ENCODE measurements at places on chromosomes 2 and 18.

- no peak for DNase-seq
Measured at GRCh38 chr2:55012672-55013484, 37.4 kb downstream of the RTN4 start.

DNA sequence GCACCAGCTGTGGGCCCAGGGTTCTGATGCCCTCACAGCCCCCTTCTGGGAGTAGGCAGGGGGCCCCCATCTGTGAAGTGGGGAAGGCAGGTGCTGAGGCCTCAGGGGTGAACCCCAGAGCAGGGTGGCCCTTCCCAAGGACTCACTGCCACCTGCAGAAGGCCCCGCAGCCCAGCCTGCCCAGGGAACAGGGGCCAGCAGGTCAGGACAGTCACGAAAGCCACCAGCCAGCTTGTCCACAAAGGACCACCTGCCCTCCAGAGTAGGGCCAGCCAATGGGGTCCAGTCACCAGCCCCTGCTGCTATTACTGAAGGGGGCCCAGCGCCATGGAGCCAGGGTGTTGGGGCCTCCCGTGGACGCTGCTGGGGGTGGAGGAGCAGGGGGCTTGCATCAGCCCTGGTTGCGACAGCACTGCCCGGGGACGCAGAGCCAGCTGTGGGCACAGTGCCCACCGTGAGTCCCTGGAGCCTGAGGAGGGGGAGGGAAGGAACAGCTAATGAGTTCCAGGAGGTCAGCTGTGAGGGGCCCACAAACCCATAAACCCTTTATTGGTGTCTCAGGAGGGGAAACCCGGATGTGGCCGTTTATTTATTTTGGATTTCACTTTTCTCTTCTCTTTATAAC lies 11.5 kb upstream of the SNED1 start:
- no peak for DNase-seq

- no peak for DNase-seq
Measured at GRCh38 chr18:40415176-40415791, 1539.8 kb upstream of the PIK3C3 start.

DNA sequence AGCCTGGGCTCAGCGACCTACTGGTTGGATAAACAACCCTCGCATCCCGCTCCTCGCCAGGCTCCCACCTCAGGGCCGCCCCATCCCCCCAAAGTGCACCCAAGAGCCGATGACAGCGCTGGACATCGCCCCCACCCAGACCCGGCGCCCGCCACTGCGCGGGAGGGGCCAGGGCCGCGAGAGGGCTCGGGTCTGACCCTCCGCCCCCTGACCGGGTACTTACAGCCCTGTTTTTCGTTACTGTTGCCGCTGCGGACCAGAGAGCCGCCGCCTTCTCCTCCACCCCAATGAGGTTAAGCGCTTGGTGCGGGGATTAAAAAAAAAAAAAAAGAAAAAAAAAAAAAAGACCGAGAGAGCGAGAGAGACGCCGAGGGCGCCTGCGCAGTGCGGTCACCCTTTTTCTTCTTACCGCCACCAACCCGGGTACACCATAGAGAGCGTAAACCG lies at the start of gene CLASP1:
Gene CLASP1, minus strand, starts transcription at position 314 of the 447 bp plus-strand sequence. CDS start 43,567 bp downstream, outside the sequence.
- DNase-seq: no peak

GRCh38 chr2:217650716-217651360 lies 352.0 kb downstream of the TNS1 start:
- peak; percentile 52 for DNase-seq

DNA sequence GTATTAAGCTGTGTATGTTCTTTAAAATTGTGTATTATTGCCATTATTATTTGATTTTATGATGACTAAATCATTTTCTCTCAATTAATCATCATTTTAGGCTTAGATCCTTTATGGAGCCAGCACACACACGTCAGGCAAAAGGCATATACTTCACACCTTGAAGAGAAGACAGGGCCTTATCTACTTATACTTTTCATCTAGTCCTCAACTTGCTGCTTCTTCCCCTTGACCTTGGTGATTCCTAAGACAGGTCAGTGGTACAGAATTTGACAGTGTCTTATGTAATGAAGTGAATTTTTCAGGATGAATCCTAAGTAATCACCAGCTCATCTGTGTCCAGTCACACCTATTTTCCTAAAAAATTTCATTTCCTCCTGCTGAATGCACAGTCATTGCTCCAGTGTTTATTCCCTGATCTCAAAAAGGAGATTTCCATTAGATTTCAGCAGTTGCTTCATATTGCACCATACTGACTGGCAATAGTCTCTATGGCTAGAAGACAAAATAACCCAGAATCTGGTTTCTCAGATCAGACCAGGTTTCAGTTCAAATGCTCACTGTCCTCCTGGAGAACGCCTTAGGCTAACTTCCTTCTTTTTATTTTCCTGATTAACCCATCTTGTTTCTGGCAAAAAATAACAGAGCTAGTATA lies 235.7 kb downstream of the PTH2R start:
- no peak for DNase-seq

- no peak for DNase-seq
Measured at GRCh38 chr2:224576088-224576715, 9.0 kb downstream of the CUL3 start.

DNA sequence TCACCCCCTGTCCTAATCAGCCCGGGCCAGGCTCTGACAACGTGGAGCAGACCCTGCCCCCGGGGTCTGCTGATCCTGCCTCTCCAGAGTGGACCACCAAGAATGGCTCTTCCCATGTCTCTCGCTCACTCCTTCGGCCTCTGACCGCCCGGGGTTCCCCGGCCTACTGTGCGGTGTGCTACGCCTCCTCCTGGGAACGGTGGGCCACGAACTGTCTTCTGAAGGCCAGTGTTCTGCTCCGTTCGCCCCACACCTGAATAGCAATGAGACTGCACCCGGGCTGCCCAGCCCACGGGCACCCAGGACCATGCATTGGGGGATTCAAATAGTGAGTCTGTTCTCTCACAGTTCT lies 189.7 kb downstream of the TWIST2 start:
- DNase-seq: no peak

DNA sequence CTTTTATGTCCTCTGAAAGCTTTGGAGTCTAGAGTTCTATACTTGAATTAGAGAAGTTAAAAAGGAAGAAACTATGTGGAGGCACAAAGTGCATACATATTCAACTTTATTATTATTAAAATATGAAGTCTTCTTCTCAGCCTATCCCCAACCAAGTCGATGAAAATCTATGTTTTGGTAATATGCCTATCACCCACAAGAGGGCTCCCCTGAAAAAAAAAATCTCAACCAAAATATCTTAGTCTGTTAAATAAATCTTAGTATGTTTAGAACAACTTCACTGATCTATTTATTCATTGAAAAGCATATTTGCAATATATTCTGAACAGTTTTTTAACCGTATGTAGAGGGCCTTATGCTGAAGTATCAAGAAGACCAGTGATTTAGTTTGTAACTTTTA lies 804.5 kb downstream of the TDRD15 start:
- DNase-seq: no peak

GRCh38 chr2:111940333-111941196 lies 42.2 kb downstream of the MERTK start:
- no peak for DNase-seq

DNA sequence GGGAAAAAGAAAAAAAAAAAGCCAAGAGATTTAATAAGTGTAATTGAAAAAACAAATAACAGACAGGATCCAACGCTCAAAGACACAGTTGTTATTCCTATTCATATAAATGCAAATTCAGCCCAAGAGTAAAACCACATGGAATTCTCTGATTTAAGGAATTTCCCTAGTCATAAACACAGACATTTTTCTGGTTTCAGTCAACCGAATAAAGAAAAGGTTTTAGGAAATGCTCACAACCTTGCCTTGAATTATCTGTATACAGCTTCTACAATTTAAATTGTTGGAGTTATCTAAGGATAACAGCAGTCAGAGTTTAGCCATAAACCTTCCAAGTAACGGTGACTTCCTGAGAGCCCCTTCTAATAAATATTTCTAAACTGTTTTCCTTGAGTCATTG lies 122.7 kb downstream of the VWC2L start:
- no peak for DNase-seq

DNA sequence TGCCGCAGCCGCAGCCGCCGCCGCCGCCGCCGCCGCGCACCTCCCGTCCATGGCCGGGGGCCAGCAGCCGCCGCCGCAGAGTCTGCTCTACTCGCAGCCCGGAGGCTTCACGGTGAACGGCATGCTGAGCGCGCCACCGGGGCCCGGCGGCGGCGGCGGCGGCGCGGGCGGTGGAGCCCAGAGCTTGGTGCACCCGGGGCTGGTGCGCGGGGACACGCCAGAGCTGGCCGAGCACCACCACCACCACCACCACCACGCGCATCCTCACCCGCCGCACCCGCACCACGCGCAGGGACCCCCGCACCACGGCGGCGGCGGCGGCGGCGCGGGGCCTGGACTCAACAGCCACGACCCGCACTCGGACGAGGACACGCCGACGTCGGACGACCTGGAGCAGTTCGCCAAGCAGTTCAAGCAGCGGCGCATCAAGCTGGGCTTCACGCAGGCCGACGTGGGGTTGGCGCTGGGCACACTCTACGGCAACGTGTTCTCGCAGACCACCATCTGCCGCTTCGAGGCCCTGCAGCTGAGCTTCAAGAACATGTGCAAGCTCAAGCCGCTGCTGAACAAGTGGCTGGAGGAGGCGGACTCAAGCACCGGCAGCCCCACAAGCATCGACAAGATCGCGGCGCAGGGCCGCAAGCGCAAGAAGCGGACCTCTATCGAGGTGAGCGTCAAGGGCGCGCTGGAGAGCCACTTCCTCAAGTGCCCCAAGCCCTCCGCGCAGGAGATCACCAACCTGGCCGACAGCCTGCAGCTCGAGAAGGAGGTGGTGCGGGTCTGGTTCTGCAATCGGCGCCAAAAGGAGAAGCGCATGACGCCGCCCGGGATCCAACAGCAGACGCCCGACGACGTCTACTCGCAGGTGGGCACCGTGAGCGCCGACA lies 2.4 kb downstream of the POU3F3 start:
- no peak for DNase-seq

- DNase-seq: no peak
Measured at GRCh38 chr18:45521777-45522176, 93.5 kb upstream of the SLC14A2 start.

- no peak for DNase-seq
Measured at GRCh38 chr2:166413255-166413654, 37.5 kb upstream of the SCN9A start.

GRCh38 chr2:203022751-203023150 lies 8.1 kb downstream of the NBEAL1 start:
- no peak for DNase-seq

- DNase-seq: no peak
Measured at GRCh38 chr18:76557026-76557575, 62.1 kb upstream of the ZNF516 start.

DNA sequence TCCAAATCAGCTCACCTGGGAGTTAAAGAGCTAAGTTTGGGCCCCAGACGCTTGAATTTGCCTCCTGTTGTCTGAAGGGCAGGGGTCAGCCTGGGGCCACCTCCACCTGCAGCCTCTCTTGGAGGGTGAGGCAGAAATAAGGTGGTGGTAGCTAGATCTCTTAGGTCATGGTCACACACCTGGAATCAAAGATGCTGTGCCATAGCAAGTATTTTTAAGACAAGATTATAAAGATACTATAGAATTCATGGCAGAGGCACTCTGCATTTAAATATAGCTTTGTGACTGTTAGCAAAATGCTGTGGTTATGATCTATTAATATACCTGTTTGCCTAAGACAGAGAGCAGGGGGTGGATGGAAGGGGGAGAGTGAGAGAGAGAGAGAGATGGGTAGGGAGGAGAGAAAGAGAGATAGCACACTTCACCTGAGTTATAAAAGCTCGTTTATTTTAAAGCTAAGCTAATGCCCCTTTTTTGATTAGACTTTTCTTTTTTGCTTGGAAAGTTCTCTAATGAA lies 242.7 kb downstream of the TMEM182 start:
- DNase-seq: no peak

GRCh38 chr2:208565690-208566416 lies 159.3 kb downstream of the PTH2R start:
- no peak for DNase-seq

GRCh38 chr2:233473878-233474277 lies 92.7 kb downstream of the USP40 start:
- DNase-seq: no peak

- no peak for DNase-seq
Measured at GRCh38 chr2:134505446-134505845, 213.4 kb downstream of the TMEM163 start.

DNA sequence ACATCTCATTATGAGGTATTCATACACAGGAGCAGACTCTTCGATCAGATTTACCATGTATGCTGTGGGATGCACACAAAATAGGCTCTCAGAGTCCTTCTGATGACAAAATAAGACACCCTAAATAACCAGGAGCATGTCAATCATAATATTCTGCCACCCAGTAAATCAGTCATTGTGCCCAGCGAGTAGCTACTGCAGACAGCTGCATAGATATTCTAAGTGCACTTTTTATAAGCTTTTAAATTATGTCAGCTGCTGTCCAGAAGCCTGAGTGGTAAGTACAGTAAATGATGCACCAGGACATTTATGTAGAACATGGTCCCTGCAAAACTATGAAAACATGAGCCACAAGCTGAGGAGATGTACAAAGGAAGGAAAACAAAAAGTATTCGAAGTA lies 102.9 kb downstream of the CCDC141 start:
- DNase-seq: no peak

DNA sequence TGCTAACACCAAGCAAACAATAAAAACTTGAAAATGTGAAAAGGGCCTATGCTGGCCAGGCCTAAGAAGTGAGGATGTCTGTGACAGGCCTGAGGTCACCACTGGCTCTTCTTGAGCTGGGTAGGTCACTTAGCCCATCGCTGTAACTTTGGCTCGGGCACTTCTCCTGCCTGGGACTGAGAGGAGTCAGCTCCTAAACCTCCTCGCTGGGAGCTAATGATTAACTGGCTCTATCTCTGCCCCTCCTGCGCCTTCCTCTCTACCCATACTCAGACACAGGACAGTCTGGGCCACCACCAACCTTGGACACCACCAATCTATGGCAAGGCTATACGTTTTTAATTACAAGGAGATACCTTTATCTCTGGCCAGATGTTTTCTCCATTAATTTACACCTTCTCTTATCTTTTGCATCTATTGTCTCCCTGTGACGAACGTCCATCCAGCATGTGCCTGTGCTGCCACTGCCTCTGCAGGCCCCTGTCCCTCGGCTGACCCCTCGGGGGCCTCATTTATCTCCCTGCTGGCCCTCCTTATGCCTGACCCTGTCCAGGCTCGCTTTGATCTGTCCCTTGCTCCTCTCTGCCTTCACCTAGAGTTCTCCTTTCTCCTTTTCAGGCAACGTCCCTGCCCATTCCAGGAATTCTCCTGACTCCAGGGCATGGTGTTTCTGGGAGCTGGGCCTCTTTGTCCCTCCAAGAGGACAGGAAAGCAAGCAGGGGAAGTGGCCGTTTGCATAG lies 149.1 kb upstream of the GATA6 start:
- no peak for DNase-seq

- DNase-seq: no peak
Measured at GRCh38 chr18:26746826-26747475, 118.6 kb downstream of the AQP4 start.

Measured in K562 (cell line).